Iris pigment epithelial cell (primary cell): ENCODE measurements at places on chromosomes 2 and 18.

GRCh38 chr2:96547731-96548171, 11.2 kb downstream of the ARID5A start:
- DNase-seq = no peak

DNA sequence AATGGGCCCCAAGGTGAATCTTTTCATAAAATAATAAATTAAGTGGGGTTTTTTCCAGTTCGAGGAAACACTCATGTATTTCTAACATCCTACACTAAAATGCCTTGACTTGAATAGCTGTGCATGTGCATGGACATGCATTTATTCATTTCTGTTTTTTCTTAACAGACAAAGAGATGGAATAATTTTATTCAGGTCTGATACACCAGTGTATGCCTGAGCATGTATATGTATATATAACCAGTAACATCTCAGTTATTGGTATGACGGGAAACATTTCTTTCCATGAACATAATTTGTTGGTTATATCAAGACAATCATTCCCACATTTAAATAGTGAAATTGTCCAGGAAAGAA, 468.7 kb upstream of the TNP1 start:
- no peak for DNase-seq

- DNase-seq = no peak
Observed at GRCh38 chr2:11771971-11772615, 25.7 kb downstream of the LPIN1 start.

DNA sequence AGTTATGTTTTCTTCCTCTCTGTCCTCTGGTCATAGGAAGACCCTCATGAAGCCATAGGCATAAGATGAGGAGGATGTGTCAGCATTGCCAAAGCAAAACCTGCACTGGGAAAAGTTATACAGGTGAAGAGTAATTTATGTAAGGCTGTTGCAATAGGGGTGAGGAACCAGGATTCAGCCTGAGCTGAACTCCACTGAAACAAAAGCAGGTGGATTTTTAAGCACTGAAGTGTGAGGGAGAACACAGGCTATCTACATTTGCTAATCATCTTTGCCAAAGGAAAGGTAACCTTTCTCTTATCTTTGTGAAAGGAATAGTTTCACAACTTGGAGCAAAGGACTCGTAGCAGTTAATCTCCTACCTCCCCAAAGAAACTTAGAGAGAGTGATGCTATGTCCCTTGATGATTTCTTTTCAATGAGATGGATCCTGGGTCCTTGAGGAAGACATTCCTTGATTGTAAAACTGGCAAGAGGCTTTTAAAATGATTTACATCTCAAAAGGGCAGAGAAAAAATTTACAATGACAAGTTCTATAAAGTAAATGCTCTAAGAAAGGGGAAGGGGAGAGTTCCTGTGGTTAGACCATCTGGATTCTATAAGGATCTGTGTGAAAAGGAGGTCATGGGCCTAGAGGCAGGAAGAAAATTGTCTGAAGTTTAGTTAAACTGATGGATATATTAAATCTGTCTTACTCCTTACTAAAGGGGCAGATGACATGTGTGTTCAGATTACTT, 385.4 kb upstream of the CDH7 start:
- DNase-seq = no peak

DNA sequence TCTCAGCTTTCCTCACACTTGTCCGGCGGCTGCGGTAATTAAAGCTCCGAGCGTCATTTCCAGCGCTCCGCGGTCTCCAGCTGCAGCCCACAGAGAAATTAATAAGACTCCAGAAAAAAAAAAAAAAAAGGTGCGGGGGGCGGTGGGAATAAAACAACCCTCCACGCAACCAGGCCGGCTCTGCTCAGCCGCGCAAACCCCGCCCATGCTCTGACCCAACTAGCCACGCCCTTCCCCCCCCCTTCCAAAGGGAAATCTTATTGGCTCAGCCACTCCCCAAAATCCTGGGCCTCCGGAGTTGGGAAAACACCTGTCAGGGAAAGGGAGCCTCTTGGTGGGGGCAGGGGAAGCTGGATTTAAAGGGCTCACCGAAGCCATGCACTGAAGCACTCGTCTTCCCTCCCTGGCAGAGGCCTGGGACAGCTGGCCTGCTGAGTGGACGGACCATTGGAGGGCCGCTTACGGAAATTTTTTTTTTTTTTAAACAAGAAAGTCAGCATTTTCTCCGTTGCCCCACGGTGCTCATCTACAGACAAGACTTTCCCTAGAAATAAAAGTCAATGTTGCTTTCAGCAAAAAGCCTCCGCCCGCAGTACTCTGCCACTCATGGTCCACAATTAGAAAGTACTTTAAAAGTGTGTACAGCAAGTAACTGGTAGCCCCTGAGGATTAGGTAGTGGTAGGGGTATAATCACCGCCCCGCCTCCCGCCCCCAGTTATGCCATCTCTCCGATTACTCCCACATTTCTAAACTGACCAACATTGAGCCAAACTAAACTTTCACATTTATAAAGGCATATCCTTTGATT, 674 bp upstream of the ERBB4 start:
- DNase-seq = no peak

GRCh38 chr2:191710411-191710900, 32.5 kb downstream of the NABP1 start:
- DNase-seq = peak; percentile 80

DNA sequence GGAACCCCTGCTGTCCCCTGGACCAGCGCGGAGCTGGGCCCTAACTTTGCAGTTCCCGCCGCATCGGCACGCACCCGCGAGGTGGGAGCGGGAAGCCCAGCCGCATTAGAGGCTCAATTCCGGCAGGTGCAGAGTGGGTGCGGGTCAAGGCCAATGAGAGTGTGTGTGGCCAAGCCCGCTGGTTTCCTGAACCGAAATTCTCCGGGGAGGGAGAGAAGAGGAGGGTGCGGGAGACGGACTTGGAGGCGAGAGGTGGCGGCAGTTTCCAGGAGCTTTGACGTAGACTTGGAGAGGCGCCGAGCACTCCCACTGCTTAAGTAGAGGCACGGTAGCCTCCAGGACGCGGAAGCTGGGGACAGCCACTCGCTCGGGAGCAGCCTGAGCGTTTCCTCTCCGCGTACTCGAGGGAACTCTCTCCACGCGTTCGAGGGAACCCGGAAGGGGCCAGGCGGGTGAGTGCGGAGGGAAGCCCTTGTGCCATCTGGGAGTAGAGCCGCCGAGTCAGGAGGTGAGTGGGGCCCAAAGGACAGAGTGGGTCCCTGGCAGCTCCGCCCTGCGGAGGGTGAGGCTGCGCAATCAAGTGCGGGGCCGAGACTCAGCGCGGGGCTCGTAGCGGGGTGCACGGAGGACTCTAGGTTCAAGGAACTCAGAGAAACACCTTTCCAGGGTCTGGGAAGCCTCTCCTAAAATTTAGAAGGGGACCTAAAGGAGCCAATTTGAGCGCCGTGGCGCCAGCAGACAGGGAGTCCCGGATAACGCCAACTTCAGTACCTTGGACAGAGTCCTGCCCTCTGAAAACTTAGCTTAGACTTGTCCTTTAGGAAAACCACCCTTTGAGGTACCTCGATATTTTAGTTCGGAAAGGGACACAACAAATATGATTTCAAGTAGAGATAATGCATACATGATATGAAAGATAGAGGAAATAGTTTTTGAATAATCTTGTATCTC, at the start of gene FAM237A:
FAM237A (plus strand) TSS at position 413 of the 951 bp plus-strand sequence. CDS start 1,750 bp downstream, outside the sequence.
- peak; percentile 58 for DNase-seq

GRCh38 chr2:133363884-133364283, 204.4 kb downstream of the NCKAP5 start:
- DNase-seq = no peak

- DNase-seq = peak; percentile 3
Observed at GRCh38 chr2:223197046-223197445, 145.1 kb downstream of the KCNE4 start.

GRCh38 chr2:101655702-101656422, 41.6 kb upstream of the MAP4K4 start:
- peak; percentile 54 for DNase-seq

DNA sequence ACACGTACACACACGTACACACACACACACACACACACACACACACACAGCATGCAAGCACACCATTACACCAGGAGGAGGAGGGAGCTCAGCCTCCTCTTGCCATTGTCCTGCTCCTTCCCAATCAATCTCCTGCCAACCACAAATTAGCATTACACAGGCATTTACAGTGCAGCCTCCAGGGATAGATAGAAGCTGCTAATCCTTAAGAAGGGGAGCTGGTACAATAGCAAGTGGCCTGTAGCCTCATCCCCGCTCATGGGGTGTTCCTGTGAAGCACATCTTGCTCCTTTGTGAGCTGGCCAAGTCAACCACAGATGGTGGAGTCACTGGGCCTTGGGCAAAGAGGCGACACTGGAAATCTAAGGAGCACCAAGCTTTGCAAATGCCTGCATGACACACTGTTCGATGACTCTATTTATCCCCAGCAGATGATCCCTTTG, 110.3 kb upstream of the PKDCC start:
- DNase-seq = no peak

- no peak for DNase-seq
Observed at GRCh38 chr2:109277406-109277805, 148.4 kb downstream of the SH3RF3 start.

DNA sequence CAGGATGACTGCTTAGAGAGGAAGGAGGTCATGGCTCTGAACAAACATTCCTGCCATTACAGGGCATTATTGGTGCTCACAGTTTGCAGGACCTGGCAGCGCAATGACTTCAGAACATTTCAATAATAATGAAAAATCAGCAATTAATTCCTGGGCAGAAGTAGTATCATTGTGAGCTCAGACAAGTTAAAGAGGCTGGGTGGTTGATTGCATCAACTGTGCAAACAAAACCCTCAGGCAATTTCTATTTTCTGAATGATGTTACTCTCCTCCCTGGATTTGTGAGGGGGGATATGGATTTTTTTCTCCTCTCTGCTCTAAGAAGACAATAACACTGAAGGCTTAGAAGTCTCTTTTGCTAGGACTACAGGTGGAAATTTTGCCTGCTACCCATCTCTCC, 168.1 kb upstream of the TACR1 start:
- no peak for DNase-seq

GRCh38 chr2:178478130-178478438, 316 bp downstream of the FKBP7 start:
- peak; percentile 36 for DNase-seq

GRCh38 chr2:174076975-174077374, 111.8 kb upstream of the SP3 start:
- DNase-seq = no peak

DNA sequence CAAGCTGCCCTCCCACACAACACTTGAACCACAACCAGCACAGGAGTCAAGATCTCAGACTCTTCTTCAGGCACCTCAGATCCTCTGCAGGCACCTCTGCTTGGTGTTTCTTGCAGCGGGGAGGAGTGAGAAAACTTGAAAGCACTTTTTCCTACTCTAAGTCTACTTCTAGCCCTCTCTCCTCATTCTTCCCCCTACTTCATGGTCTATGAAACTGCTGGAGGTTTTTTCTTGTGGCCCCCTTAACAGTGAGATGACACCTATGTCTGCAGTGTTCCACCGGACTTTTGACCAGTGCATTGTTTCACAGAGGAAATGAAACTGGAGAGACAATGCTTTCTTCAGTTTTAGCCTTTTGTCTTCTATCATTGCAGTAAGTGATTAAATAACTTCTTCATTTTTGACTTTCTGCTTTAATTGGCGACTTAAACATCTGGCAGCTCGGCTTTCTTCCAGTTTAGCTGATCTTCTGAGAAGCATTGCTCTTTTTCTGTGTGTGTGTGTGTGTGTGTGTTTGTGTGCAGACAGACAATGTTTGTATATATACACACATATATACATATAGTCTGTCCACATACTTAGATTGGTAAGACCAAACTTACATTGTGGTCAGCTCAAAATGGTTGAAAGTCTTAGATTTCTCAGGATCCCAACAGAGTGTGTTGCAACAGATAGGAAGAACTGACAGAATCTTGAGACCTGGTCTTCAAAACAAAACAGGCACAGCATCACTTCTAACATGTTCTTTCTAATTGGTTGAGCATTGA, 1474.0 kb upstream of the TMEFF2 start:
- no peak for DNase-seq

DNA sequence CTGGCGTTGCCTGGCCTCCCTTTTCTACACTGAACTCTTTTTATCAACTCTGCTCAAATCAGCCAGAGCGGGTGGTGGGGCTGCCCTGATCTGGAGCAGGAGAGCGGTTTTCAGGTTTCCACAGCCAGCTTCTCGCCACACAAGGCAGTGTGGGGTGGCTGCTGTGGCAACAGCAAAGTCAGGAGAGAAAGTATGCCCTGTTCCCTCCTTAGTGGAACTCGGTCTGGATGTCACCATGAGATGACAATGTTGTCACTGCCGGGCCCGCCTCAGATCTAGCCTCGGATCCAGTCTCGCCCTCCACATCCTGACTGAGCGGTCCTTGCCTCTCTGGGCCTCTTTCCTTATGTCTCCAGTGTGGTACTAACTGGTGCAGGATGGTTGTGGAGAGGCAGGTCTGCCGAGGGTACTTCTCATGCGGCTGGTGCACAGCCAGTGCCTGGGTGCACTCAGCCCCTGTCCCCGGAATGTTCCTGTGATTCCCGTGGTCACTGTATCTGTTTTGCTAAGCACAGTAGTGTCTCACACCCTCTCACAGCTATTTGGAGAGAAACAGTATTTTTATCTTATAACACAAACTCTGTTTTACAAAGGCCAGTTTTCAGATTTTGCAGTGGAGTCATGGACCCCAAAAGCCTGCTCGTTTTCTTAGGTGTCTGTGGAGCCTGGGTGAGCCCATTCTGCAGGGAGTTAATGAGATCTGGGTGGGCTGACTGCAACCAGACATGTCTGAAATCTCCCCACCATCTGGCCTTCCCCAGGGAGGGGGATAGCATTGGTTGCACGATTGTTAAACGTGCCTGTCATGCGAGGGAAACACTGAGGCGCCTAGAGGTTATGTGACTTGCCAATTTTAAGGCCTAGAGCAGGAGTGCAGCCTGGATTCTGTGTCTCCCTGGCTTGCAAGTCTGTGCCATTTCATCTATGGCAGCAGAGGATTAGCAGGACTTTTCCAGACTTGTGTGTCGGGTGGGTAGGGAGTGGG, 261.1 kb upstream of the AGAP1 start:
- no peak for DNase-seq

DNA sequence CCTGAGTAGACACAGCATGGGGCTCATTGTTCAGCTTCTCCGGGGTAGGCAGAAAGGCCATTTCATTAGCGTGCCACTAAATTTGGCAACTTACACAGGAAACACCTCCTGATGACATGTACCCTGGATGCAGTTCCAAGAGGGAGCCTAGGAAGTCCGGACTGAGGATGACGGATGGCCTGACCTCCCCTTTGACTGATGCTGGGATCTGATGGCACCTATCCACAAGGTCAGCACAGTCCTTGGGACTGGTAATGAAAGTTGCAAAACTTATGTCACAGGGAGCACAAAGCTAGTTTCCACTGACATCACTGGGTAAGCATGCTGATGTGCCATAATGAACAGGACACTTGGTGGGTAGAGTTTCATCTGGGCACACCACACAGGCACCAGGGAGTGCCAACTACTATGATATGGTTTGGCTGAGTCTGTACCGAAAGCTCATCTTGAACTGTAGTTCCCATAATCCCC, 126.7 kb upstream of the ARL4C start:
- no peak for DNase-seq

GRCh38 chr2:19141234-19142004, 217.0 kb downstream of the OSR1 start:
- DNase-seq = peak; percentile 10

GRCh38 chr2:176018708-176019107, 16.6 kb upstream of the LNPK start:
- no peak for DNase-seq

GRCh38 chr2:222842491-222843174, 18.2 kb upstream of the ACSL3 start:
- peak; percentile 92 for DNase-seq
